ENCODE measurements at places on chromosomes 5 and 9.

GRCh38 chr5:157961896-157962590 lies 103.1 kb upstream of the CLINT1 start:
- DNase-seq: no peak

GRCh38 chr9:87152256-87152655 lies 204.9 kb upstream of the GAS1 start:
- no peak for DNase-seq

DNA sequence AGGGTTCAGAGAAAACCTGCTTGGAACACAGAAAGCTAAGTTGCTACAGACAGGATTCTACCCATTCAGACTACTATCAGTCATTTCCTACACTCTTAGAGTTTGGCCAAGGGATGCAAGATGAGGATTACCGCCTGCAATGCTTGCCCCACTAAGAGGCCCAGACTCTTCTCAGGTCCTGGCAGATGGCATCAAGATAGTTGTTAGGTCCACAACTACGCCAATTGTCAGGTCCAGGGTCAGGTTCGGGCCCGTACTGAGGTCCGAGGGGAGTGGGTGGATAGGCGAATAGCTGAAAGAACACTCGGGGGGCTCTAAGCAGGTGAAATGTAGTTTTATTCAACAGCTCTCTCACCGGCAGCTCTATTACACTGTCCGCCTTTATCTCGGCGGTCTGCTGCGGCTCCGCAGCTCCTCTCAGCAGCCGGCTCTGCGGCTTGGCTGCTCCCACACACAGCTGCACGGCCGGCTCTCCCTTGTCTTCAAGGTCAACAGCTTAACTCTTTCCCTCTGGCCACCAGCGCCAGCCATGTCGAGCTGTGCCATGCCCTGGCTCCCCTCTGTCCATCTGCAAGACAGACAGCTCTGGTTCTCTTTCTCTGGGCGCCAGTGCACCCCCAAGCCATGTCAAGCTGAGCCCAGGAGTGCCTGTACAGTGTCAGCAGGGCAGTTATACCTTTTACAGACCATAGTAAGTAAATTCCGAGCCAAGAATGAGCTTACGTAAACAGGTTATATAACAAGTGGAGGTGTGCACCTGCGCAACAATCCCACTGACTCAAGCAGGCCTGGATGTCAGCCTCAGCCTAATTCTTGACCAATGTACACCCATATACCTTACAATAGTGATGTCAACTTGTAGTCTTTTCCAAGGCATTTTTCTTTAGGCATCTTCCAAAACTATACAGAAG lies 24.0 kb downstream of the ENC1 start:
- no peak for DNase-seq

DNA sequence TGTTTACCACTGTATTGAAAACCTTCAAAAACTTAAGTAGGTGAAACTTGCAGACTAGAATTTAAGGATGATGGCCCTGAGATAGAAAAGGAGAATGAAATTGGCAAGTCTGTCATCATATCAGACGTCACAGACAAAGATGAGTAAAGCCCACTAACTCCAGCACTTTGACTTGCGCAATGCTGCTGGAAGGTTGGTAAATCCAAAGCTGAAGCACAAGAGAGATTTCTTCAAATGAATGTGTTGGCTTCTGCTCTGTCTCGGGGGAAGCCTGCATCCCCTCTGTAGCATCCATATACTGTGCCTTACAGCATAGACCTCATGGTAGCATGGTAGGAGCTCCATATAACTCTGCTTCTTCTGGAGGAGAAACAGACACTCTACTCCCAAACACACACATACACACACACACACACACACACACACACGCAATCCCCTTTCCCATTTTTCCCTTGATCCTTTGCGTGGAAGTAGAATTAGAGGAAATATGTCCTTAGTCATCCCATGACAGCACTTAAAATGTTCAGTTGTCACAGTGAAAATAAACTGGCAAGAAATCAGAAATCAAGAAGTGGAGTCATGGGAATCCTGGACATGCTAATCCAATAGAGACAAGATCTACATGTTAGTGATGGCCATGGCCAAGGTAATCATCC lies 241.5 kb downstream of the NR3C1 start:
- DNase-seq: no peak

- DNase-seq: no peak
Observed at GRCh38 chr9:112917047-112917986, 26.6 kb upstream of the SLC46A2 start.

GRCh38 chr5:72057816-72058215 lies 49.5 kb upstream of the MAP1B start:
- no peak for DNase-seq

- no peak for DNase-seq
Observed at GRCh38 chr5:3105581-3105980, 354.1 kb upstream of the IRX2 start.

GRCh38 chr5:51388488-51389287 lies 5.4 kb downstream of the ISL1 start:
- no peak for DNase-seq

DNA sequence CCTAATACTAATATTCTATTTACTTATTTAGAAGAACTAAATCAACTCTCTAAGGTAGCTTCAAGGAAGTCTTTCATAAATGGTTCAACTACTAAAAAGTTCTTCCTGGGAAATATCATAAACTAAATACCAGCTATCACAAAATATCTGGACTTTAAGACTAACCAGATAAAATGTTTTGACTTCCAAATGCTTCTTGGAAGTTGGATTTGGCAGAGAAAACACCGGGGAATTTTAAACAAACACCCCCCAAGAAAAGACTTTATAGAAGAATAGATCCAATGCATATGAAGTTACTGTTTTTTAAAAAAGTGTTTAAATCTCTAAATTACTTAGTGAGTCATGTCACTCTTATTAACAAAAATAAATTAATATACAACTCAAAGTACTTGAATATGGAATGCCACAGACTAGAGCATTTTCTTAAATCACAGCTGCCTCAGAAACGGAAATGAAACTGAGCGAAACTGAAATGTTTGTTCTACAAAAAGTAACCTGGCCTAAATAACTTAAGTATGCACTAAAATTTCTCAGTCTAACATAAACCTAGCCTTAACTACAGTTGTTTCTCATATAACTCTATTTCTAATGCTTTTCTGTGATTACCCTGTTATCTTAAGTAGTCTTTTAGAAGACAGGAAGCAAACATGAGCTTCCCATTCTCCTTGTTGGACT lies 6.8 kb downstream of the ABCA1 start:
- no peak for DNase-seq

DNA sequence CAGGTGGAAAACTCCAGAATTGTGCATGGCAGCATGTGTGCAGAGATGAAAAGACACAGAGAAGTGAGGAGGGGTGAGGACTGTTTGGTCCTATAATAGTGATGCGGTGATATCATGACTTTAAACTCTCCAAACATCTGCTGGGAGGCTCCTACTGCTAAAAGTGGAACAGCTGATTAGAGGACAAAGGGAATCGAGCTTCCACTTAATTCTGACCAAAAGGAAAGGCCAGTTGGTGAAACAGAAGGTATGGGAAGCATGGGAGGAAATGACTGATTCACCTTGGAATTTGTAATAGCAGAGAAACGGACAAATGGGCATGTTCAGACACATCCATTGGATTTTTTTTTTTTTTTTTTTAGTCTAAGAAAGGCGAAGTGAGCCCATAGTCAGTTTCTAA lies 67.5 kb upstream of the MAMDC2 start:
- no peak for DNase-seq

- no peak for DNase-seq
Observed at GRCh38 chr5:84384604-84385575, at the start of gene EDIL3. TSS of gene EDIL3 (minus strand) at chr5:84384880. CDS start at chr5:84384374, 506 bp downstream.

DNA sequence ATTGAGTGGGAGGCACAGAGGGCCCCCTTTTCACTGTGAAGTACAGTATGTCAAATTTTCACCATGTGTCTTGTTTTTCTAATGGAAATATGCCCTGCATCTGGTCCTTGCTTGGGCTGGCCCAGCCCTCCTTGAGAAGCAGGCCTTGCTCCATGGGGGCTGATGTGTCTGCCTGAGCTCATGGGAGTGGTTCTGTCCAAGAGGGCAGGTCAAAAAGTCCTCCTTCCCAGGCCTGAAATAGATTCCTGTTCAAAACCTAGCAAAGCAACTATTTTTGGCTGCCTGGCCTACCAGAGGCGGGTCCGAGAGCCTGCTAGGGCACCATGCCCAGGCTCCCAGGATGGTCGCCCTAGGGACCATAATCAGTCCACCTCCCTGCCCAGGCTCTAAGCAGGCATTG lies 40.5 kb upstream of the NEURL1B start:
- no peak for DNase-seq

DNA sequence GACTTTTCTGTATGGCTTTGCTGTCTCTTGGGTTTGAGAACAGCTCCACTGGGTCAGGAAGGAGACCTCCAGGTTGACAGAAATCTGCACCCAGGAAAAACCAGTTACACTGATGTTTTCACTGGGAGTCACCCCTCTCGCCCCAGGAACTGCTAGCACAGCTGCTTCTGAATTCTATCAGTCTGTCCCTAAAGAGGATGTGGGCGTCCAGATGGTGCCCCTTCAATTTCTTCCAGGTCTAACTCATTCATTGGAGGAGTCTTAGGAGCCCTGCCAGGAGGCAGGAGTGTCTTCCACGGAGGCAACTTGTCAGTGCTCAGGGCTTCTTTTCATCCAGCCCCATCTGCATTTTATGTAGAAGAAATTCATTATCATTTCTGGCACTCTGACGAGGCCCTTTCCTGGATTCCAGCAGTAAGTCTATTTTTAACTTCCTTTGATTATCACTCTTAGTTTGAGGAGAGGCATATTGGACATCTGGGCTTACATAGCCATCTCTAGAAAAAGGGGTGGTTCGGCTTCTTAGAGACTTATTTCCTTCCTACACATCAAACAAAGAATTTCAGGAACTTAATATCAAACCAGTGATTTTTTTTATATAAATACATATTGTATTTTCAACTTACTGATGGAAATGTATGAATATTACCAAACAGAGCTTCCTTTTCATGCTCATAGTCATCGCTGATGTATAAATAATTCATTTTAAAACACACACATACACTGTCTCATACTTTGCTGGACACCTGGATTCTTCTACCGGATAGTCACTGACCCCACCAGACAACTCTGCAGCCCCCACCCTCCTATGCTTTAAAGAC lies 148.8 kb downstream of the IRX2 start:
- DNase-seq: no peak

GRCh38 chr5:138287246-138287645 lies 12.8 kb upstream of the GFRA3 start:
- no peak for DNase-seq

- no peak for DNase-seq
Observed at GRCh38 chr5:96235008-96235910, 197.8 kb downstream of the PCSK1 start.

- DNase-seq: no peak
Observed at GRCh38 chr5:172779691-172780341, 8.8 kb upstream of the DUSP1 start.

GRCh38 chr5:4232084-4232483 lies 636.5 kb downstream of the IRX1 start:
- no peak for DNase-seq

DNA sequence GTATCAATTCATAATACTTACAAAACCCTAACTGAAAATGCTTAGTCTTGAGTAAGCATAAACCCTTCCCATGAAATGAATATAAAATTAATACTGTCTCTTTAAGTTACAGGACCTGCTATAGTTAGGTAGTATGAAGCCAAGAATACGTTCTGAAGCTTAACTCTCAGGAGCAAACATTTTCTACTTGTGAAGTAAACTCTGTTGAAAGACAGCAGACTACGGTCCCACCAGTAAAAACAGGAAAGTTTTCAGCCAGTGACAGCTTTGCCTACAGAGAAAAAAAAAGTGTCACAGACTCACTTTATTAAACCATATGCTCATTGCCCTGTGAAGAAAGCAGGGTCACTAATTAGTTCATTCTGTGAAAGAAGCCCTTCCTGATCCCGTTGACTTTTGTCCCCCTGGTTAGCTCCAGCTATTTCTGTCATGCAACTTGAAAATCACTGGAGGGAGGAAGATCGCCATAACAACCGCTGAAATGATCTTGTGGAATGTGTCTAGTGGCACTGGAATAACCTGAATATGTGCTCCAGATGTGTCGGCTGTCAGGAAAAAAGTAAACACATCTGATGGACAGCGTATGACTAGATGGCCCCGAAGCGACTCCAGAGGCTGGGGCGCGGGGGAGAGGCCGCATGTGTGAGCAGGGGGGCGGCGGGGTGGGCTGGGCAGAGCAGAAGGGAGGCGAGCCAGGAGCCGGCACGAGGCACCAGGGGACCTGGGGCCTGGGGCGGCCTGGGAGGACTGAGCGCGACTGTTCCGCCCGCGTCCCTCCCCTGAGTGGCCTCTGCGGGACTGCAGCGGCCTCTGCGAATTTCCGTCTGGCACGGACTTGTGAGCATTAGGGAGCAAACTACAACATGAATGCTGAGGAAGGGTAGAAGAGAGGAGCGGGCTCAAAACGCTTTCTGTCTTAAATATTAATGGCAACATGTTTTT lies 41.9 kb downstream of the BNC2 start:
- no peak for DNase-seq

GRCh38 chr5:76333571-76333970 lies 69.5 kb upstream of the IQGAP2 start:
- DNase-seq: no peak

- DNase-seq: no peak
Observed at GRCh38 chr5:69103521-69103920, 9.7 kb downstream of the SLC30A5 start.

DNA sequence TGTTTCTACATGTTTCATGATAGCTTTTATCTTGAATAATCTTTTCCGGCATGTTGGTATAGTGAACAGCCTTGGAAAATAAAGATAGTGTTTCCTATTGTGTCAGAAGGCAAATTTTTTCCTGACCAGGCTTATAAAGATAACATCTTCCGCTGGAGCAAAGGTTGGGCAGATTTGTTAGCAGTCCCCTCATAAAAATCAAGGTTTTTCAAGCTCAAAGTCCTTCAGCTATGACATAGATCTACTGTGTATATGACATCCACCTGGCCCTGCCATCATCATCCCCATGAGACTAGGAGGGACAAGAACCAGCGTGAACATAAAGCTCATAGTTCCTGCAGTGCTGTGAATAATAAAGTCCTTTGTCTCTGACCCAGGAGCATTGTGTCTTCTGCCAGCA lies 30.4 kb upstream of the OTULINL start:
- no peak for DNase-seq

- no peak for DNase-seq
Observed at GRCh38 chr5:169861433-169861832, 118.9 kb downstream of the INSYN2B start.

GRCh38 chr5:177437623-177438022 lies 9.0 kb upstream of the PRR7 start:
- no peak for DNase-seq

DNA sequence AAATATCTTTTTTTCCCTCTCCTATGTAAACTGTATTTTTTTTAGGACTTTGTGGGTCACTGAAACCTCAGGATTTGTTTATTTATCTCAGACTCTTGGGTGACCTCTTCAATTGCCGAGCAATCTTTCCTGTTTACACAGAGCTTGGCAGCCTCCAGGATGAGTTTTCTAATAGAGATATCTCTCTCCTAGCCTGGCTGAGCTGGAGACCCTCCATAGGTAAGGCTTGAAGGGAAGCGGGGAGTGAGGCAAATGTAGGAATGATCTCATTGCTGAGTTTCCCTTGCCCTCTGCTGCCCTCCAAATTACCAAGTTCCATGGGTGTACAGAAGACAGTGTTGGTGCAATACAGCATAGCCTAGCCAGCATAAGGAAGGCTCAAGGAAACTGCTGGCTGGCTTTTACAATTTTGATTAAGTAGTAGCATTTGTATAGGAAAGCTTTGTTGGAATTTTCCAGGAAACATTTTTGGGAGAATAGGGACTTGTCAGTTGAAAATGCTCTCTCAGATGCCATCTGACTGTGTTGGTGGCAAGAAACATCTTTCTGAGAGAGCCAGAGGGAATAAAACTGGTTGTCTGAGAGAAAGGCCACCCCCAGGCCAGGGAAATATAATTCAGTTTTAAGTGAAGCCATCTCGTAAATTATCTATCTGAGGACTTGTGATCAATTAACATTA lies 116.0 kb downstream of the NMUR2 start:
- DNase-seq: no peak

- DNase-seq: no peak
Observed at GRCh38 chr9:15180124-15180523, 126.9 kb downstream of the TTC39B start.

All from CD4-positive, alpha-beta T cell treated with Interleukin-15 for 4 hours (primary cell).